ENCODE measurements at places on chromosomes 7 and 10.

GRCh38 chr10:100740476-100741377 lies 4.7 kb upstream of the PAX2 start:
- no peak for DNase-seq

DNA sequence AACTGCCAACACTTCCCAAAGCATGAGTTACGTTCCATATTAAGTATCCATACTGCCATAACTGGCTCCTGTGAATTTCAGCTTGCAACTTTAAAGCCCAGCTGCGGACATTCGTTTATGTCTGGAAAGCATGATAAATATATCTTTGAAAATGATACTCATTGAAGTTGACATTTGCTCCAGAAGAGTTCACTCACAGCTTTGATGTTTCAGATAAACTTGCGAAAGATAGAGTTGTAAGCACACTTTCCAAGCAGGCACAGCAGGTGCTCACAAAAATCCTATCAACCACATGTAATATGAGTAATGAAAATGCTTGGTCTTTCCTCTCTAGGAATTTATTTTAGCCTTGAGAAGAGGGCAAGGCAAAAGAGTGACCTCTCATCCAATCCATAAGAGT lies 4.5 kb downstream of the CHCHD3 start:
- no peak for DNase-seq

- DNase-seq = no peak
Observed at GRCh38 chr7:106178593-106179134, 66.6 kb upstream of the SYPL1 start.

DNA sequence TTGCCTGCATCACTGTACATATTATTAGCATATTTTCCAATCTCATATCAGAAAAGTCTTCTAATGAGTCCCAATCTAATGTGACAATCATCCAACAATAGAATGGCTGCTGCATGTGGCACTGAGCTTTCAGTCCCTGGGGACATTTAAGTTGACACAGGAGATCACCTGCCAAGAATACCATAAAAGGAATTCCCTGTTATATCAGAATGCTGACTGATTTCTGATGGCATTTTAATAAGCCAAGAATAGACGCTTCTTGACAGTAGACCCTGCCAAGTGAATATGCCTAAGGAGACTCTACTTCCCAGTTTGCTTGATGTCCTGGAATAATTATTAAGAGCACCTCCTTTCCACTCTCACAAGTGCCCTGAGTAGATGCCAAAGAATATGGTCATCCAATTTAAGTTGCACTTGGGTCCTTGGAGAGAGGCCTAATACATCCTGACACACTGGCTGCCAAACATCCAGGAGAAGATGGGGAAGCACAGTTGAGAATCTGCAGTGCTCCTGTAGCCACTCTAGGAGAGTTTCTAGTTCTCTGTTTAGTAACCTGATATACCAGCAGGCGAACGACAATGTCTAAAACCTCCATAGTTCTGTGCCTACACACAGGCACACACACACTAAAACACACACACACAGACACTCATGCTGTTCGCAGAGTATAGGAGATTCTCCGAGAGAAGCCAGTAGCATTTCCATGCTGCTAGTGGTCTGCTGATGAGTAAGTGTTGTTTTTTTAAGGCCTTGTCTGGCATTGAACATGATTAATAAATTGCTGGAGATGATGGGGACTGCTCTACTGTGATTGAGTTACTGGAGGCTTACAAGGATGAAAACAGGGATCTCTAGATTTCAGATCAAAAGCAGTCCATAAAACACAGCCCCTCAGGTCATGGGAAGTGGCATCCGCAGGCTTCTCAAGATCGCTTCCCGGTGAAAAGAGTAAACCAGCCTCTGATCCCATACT lies 369.6 kb downstream of the KCNMA1 start:
- no peak for DNase-seq

GRCh38 chr10:5491477-5491876 lies 7.9 kb downstream of the CALML5 start:
- DNase-seq = no peak

- no peak for DNase-seq
Observed at GRCh38 chr7:77561352-77561751, 24.3 kb downstream of the PTPN12 start.

- no peak for DNase-seq
Observed at GRCh38 chr7:8435095-8435494, 1.7 kb downstream of the NXPH1 start.

DNA sequence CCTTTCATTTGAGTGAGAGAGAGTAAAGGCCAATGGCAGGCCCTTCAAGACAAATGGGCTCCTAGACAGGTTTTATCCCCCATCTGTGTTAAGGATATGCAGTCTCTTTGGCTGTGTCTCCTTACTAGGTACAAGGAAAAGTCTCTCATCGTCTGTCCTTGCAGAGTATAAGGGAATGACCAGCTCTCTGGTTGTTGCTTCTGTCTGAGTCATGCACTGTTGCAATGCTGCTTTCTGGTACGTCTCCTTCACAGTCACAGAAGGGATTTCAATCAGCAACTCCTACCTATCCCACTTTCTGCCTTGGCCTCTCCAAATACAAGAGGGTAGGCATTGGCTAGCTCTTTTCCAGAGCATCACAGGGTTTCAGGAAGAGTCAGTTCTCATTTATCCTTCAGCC lies 48.1 kb downstream of the CTTNBP2 start:
- DNase-seq = no peak

DNA sequence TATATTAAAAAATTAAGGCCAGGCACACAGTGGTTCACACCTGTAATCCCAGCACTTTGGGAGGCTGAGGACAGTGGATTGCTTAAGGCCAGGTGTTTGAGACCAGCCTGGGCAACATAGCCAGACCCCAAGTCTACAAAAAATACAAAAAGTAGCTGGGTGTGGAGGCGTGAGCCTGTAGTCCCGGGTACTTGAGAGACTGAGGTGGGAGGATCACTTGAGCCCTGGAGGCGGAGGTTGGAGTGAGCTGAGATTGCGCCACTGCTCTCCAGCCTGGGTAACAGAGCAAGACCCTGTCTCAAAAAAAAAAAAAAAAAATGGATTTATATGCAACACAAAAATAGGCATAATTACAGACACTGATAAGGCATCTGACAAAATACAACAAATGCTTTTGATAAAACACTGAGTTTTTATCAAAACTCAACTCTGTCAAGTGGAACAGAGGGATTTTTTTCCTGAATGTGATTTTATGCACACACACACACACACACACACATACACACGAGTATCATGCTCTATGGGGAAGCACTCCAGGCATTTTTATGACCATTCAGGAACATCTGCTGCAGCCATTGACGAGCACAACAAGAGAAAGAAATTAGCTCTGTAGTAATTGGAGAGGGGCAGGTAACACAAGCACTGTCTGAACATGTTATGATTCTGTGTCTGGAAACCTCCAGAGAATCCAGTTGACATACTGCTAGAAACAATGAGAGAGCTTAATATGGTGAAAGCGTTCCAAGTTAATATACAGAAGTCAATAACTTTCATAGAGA lies 193.1 kb downstream of the WDR37 start:
- DNase-seq = no peak

GRCh38 chr7:17663061-17663675 lies 277.1 kb downstream of the SNX13 start:
- DNase-seq = no peak

GRCh38 chr7:50685135-50686065 lies 97.3 kb downstream of the GRB10 start:
- no peak for DNase-seq

GRCh38 chr7:134920026-134920753 lies 66.1 kb upstream of the AGBL3 start:
- DNase-seq = no peak

DNA sequence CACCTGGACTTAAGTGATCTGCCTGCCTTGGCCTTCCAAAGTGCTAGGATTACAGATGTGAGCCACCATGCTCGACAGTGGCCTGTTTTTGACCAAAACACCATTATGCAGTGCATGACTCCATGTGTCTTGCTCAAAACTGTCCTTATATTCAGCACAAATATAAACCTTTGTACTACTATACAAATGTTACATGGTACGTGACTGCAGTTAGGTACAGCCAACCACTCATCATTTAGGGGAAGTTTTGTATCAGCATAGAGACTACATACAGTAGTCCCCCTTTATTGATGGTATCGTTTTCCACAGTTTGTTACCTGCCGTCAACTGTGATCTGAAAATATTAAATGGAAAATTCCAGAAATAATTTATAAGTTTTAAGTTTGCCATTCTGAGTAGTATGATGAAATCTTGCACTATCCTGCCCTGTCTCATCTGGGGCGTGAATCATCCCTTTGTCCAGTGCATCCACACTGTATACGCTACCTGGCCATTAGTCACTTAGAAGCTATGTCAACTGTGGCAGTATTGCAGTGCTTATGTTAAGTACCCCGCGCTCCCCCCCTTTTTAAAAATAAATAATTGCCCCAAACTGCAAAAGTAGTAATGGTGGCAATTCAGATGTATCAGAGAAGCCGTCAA lies 23.3 kb upstream of the ZNF282 start:
- no peak for DNase-seq

- no peak for DNase-seq
Observed at GRCh38 chr10:23512355-23513058, 73.6 kb downstream of the OTUD1 start.

- DNase-seq = no peak
Observed at GRCh38 chr10:78365694-78366093, 332.0 kb downstream of the RPS24 start.

- DNase-seq = no peak
Observed at GRCh38 chr7:66239467-66239856, 34.3 kb downstream of the TPST1 start.

DNA sequence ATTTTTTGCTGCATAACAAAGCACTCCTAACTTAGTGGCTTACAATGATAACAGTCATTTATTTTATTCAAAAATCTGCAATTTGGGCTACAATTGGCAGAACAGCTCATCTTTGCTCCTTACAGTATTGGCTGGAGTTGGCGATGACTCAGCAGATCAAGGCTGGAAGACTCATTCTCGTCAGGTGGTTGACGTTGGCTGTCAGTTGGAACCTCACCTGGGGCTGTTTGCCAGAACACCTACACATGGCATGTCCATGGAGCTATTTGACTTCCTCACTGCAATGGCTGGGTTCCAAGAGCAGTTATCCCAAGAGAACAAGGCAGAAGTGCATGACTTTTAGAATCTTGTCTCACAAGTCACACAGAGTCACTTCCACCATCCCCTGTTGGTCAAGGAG lies 75.1 kb downstream of the NOD1 start:
- no peak for DNase-seq

- DNase-seq = no peak
Observed at GRCh38 chr10:85655411-85655810, 711.2 kb downstream of the GRID1 start.

- DNase-seq = no peak
Observed at GRCh38 chr10:19518632-19519031, 297.6 kb upstream of the PLXDC2 start.

DNA sequence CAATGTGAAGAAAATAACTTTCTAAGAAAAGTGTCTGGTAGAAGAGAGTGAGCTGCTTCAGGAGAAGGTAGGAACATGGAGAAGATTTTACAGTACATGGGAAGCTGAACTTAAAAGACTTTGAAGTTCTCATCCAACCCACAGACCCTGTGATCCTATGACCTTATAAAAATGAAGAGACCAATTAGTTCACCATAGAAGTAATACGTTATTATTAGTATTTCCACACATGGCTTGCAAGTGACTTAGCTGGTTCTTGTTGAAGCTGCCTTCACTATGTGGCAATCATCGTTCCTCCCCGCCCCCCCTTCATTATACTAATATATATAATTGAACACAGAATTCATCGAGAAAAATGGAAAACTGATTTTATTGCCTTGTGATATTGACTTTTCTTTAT lies 129.1 kb downstream of the SND1 start:
- DNase-seq = no peak

DNA sequence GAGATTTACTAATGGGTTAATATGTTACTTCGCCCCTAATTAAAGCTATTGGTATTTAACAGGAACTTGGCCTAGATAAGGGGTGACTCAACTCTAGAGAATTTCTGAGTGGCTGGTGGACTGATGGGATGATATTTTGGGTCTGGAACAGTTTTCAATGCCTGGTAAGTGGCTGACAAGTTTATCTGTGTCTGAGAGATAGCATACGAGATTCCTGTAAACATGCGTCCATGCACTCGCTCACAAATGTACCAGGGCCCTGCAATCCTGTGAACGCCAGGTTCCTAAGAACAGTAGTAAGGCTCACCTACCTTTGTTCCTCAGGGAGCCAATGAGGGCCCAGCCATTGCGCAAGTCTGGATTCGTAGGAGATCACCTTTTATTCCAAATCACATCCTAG lies 683.8 kb upstream of the ANKRD30A start:
- DNase-seq = no peak

DNA sequence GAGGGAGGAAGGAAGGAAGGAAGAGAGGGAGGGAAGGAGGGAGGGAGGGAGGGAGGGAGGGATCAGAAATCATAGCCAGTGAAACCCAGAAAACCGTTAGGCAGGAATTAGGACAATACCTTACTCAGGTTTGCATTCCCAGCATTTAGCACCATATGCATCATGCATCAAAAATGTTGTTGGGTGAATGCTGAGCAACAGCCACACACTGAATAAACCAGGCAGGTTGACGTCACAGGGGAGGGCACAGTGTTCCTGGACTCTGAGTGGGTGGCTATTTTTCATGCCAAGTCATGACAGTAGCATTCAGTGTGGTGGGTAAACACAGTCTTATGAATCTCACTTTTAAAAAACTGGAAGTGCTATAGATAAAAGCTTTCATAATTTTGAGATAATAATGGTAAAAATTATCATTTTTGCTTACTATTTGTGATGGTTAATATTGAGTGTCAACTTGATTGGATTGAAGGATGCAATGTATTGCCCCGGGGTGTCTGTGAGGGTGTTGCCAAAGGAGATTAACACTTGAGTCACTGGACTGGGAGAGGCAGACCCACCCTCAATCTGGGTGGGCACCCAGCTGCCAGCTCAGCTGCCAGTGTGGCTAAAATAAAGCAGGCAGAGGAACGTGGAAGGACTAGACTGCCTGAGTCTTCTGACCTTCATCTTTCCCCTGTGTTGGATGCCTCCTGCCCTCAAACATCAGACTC lies 199.1 kb upstream of the PRKCQ start:
- no peak for DNase-seq

- DNase-seq = no peak
Observed at GRCh38 chr10:117720931-117721835, 178.6 kb downstream of the EMX2 start.

- no peak for DNase-seq
Observed at GRCh38 chr10:102112210-102112817, 7.9 kb downstream of the LDB1 start.

DNA sequence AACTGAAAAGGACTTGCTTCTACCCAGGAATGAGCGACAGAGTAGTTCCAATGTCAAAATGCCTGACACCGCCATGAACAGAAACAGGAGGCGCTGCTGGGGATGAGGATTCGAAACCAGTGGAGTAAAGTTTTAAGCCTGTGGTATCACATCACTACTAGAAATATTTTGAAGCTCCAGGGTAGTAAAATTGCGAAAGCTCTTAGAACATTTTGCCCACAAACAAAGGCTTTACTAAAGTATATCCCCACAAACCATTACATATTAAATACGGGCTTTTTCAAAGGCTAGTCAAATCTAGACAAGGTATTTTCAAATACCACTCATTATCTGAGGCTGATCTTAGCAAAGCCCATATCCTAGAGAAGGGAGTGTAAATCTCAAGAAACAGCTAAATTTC lies 2.4 kb downstream of the PRDX3 start:
- DNase-seq = no peak

All from central memory CD4-positive, alpha-beta T cell (primary cell).